Pancreas (tissue), 10 donors: ENCODE measurements at places on chromosomes 11 and 22. TPM values are rescaled to one million over a fixed set of nuclear protein-coding genes. Genes with fewer than 3 reads are reported as not detected.

SHISAL1 gene
- polyA plus RNA-seq: 0.87 TPM

MIOX gene
- polyA plus RNA-seq: 2.9 TPM

KDELR3 gene
- polyA plus RNA-seq: 4.9 TPM

APOL5 gene
- polyA plus RNA-seq: 0.07 TPM

HOATZ gene
- polyA plus RNA-seq: not detected

C11orf86 gene
- polyA plus RNA-seq: 0.07 TPM

OR11H1 gene
- polyA plus RNA-seq: not detected
